Panc1 (cell line): ENCODE measurements at places on chromosomes 5 and 9. TPM values are rescaled to one million over a fixed set of nuclear protein-coding genes. Genes with fewer than 3 reads are reported as not detected.

Gene SVEP1
- total RNA-seq = 0.05 TPM

Gene SLC12A7
- total RNA-seq = 297 TPM

Gene ARL14EPL
- not detected for total RNA-seq

Gene SLC6A19
- 0.23 TPM for total RNA-seq

Gene SPATA31A5
- total RNA-seq = not detected

Gene C5orf63
- 9.8 TPM for total RNA-seq

Gene F2RL1
- 65.9 TPM for total RNA-seq

Gene TTF1
- total RNA-seq = 8.4 TPM

Gene CENPH
- total RNA-seq = 35.6 TPM

Gene UBAP2
- total RNA-seq = 94.6 TPM

Gene RPL7A
- total RNA-seq = 1,104 TPM

Gene RHOBTB3
- total RNA-seq = 95.2 TPM

Gene WNK2
- 13.7 TPM for total RNA-seq

Gene CD14
- 2.5 TPM for total RNA-seq

Gene CRHBP
- 0.10 TPM for total RNA-seq

Gene GABBR2
- 6.3 TPM for total RNA-seq

Gene TICAM2
- 1.6 TPM for total RNA-seq

Gene CYLC2
- not detected for total RNA-seq

Gene CCDC187
- not detected for total RNA-seq

Gene SAXO1
- not detected for total RNA-seq

Gene PLCXD3
- 0.10 TPM for total RNA-seq

Gene ANKDD1B
- 0.10 TPM for total RNA-seq

Gene RPL35
- 758 TPM for total RNA-seq

Gene BTNL3
- not detected for total RNA-seq

Gene FBP1
- 0.36 TPM for total RNA-seq

Gene CNTNAP3
- 8.8 TPM for total RNA-seq

Gene ADRB2
- total RNA-seq = 1.0 TPM

Gene LPAR1
- 11.0 TPM for total RNA-seq

Gene IFNA13
- total RNA-seq = not detected

Gene IL3
- not detected for total RNA-seq

Gene NEUROG1
- not detected for total RNA-seq

Gene TMC1
- total RNA-seq = 0.36 TPM

Gene FCN1
- total RNA-seq = not detected

Gene SMAD5
- total RNA-seq = 61.5 TPM

Gene HCN1
- total RNA-seq = 0.36 TPM

Gene FOXD1
- total RNA-seq = 63.3 TPM
